ENCODE measurements at places on chromosomes 5 and 9.

DNA sequence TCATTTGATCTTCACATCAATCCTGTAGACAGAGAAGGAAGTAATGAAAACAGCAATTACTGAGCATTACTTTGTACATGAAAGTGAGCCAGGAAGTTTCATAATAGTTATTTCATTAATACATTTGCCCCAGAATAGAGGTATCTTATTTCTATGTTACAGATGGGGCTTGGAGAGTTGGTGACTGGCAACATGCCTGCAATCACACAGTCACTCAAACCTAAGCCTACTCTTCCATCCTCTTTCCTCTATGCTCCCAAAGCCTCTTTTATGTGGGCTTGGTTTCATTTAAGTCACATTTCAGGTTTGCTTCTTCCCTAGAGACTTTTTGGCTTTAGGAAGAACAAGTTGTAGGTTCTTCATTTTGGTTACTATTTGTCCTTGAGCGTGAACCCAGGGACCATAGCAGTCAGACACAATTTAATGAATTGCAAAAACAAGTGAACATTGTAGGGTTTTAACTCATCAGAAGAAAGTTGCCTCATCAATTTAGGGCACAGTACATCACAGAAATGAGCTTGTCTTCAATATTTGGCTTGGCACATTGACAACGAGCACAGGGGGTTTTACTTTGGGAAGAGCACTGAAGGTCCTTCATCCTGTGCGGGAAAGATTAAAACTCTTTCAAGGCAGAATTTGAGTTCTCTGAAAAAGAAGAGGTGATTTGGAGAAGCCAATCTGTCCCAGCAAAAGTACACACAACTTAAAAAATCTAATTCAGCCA is 381.1 kb downstream of the TMEM38B start:
- no peak for DNase-seq

DNA sequence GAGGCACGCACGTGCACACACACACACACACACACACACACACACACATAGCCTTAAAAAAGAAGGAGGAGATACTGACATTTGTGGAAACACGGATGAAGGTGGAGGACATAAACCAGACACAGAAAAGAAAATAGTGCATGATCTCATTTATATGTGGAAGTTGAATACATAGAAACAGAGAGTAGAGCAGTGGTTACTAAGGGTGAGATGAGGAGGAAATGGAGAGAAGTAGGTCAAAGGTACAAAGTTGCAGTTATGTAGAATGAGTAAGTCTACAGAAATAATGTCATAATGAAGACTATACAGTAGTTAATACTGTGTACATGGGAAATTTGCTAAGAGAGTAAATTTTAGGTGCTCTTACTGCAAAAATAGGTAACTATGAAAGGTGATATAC is 412.2 kb upstream of the CDH9 start:
- no peak for DNase-seq

DNA sequence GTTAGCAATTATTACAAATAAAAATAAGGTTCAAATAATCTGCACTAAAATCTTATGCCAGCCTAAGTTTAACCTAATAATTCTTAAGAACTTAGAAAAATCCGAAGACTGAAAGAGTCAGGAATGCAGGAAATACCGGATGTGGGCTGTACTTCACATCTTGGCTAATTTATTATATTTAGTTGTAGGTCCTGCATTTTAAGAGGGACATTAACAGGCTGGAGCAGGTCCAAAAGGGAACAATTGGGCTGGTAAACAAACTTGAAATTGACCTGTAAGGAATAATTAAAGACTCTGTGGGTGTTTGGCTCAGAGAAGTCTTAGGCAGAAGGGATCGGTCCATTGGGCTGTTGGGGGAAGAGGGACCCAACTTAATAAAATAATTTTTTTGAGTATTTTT is 18.4 kb downstream of the GLRA1 start:
- DNase-seq: no peak

- no peak for DNase-seq
Measured at GRCh38 chr9:77896938-77897667, 134.5 kb downstream of the GNAQ start.

GRCh38 chr9:112104901-112105300 is 70.2 kb downstream of the SUSD1 start:
- DNase-seq: no peak

DNA sequence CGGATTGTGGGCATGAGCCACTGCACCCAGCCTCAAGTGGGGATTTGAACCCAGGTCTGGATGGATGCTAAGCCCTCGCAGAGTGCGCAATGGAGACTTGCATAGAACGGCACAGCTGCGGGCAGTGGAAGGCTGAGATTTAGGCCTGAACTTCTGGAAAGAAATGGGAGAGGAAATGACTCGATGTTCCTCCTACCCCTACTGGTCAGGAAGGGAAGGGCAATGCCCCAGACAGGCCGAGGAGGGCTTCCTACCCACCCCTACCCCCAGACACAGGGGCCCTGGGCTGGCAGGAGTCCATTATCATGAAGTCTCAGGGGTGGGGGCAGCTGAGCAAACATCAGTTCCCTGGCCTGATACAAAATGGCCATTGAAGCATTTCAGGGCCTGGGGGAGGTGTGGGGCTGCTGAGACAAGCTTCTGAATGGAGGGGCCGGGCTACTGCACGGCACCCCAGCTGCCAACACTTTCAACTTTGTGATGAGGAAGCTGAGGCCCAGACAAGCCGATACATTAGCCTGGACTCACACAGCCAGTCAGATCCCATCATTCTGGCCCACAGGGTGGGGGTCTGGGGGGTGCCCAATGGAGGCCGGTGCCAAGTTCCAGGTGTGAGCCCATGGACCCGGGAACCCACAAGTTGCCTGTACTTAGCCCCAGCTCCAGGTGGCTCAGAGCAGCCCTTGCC is 13.5 kb upstream of the WDR38 start:
- no peak for DNase-seq

- no peak for DNase-seq
Measured at GRCh38 chr5:177427211-177427822, 841 bp downstream of the GRK6 start.

DNA sequence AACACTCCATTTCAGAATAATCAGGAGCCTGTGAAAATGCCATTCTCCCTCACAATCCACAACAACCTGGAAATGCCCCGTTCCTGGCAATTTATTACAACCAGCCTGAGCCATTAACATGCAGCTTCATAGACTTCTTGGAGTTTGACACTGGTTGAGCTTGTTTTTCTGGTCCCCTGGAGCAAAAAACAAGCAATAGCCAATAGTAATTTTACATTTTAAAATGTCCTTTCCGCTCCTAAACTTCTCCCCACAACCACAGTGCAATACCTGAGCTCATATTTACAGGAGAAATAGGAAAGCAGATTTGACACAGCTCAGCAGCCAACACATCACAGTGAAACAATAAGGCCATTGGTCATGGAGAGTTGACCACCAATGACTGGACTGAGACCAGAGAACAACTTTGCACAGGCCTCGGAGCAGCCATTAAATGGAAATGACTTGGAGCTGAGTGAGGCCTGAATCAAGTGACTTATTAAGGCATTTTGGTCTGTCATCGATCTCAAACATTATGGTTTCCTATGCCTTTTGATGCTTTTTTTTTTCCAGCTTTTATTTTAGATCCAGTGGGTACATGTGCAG is 73.0 kb downstream of the ENC1 start:
- no peak for DNase-seq

DNA sequence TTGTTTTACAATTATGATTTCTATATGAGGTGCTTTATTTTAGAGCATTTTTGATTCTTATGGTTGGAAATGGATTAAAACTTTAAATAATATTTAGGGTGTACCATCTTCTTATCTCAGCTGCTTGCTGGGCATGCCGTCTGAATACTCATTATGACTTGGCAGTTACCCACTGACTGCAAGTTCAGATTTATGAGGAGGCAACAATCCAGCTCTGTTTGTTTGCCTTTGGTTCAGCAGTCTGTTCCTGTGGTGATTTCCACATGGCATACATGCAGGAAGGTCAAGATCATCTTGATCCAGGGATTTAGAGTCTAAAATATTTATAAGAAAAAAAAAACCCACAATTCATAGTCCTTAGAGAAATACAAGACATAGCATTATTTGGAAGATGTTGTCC is 1254.5 kb upstream of the NUDT12 start:
- no peak for DNase-seq

GRCh38 chr9:84323858-84324257 is 16.7 kb downstream of the SLC28A3 start:
- no peak for DNase-seq
